Activated CD4-positive, alpha-beta T cell treated with anti-CD3 and anti-CD28 coated beads for 36 hours (primary cell): ENCODE measurements at places on chromosomes 13 and 19. TPM values are rescaled to one million over a fixed set of nuclear protein-coding genes. Genes with fewer than 3 reads are reported as not detected.

- no peaks in the 10 kb centered on the region for H3K36me3 ChIP-seq
- H3K27ac ChIP-seq, result no peak overlapping the region
- H3K4me1 ChIP-seq, result no peaks in the 10 kb centered on the region
- H3K4me3 ChIP-seq, result no peak overlapping the region
Observed at GRCh38 chr13:107824635-107825034, 390.7 kb downstream of the LIG4 start.

DNA sequence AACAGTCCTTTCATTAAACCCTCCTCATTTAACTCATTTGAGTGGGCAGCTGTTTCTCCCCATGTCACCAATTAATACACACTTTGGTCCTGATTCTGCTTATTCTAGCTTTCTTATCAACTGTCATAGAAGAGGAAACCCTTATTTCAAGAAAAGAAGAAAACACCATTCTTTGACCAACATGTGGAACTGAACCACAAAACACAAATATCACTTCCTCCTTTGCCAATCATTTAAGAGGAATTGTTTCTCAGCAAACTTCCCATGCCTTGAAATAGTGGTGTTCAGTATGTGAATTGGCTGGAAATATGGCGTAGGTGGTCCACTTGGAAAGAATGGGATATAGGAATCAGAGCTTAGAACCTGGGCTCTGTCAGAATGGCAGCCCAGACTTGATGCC, 20.4 kb downstream of the MBD3L2B start:
- peaks cover 21% of the 10 kb centered on the region for H3K4me1 ChIP-seq
- H3K27me3 ChIP-seq, result no peaks in the 10 kb centered on the region
- DNase-seq, result no peak
- H3K36me3 ChIP-seq, result peaks cover 2% of the 10 kb centered on the region
- H3K27ac ChIP-seq, result no peak overlapping the region
- H3K4me3 ChIP-seq, result no peak overlapping the region

Gene CCDC159
- total RNA-seq, result 18.0 TPM

GRCh38 chr13:27569405-27569804, 50.9 kb downstream of the LNX2 start:
- H3K4me3 ChIP-seq, result no peak overlapping the region
- peaks cover 2% of the 10 kb centered on the region for H3K4me1 ChIP-seq

- H3K4me3 ChIP-seq, result no peak overlapping the region
- H3K4me1 ChIP-seq, result no peaks in the 10 kb centered on the region
- H3K27ac ChIP-seq, result no peak overlapping the region
- H3K36me3 ChIP-seq, result no peaks in the 10 kb centered on the region
- H3K27me3 ChIP-seq, result no peaks in the 10 kb centered on the region
Observed at GRCh38 chr13:111859354-111860230, 207.4 kb upstream of the SOX1 start.

GRCh38 chr19:14467816-14468215, 7.3 kb downstream of the PTGER1 start:
- H3K4me1 ChIP-seq, result peaks cover 6% of the 10 kb centered on the region
- H3K27me3 ChIP-seq, result peaks cover 2% of the 10 kb centered on the region
- DNase-seq, result no peak
- no peak overlapping the region for H3K27ac ChIP-seq
- H3K4me3 ChIP-seq, result no peak overlapping the region

DNA sequence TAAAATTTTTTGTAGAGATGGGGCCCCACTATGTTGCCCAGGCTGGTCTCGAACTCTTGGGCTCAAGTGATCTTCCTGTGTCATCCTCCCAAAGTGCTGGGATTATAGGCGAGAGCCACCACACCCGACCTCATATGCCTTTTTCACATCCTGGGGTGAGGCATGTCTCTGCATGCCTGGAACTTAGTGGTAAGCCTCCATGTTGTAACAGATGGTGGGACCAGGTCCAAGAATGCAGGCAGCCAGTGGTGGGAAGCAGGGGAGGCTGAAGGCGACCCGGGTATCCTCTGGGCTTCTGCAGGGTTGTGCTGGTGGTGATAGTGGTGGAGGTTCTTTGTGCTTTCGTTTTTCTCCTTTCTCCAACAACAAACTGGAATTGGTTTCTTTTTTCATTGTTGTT, 30.1 kb upstream of the CCDC124 start:
- no peak overlapping the region for H3K27ac ChIP-seq
- no peak for DNase-seq

Gene IZUMO4
- total RNA-seq, result 15.2 TPM

- H3K36me3 ChIP-seq, result no peaks in the 10 kb centered on the region
- no peaks in the 10 kb centered on the region for H3K27me3 ChIP-seq
- H3K4me1 ChIP-seq, result no peaks in the 10 kb centered on the region
- no peak overlapping the region for H3K4me3 ChIP-seq
Observed at GRCh38 chr13:62305756-62306155, 890.1 kb upstream of the PCDH20 start.

Gene SIGLEC8
- not detected for total RNA-seq

- no peaks in the 10 kb centered on the region for H3K36me3 ChIP-seq
- H3K4me3 ChIP-seq, result no peak overlapping the region
- no peaks in the 10 kb centered on the region for H3K4me1 ChIP-seq
- no peak for DNase-seq
- H3K27me3 ChIP-seq, result no peaks in the 10 kb centered on the region
Observed at GRCh38 chr13:68019901-68020300, 789.8 kb upstream of the PCDH9 start.

DNA sequence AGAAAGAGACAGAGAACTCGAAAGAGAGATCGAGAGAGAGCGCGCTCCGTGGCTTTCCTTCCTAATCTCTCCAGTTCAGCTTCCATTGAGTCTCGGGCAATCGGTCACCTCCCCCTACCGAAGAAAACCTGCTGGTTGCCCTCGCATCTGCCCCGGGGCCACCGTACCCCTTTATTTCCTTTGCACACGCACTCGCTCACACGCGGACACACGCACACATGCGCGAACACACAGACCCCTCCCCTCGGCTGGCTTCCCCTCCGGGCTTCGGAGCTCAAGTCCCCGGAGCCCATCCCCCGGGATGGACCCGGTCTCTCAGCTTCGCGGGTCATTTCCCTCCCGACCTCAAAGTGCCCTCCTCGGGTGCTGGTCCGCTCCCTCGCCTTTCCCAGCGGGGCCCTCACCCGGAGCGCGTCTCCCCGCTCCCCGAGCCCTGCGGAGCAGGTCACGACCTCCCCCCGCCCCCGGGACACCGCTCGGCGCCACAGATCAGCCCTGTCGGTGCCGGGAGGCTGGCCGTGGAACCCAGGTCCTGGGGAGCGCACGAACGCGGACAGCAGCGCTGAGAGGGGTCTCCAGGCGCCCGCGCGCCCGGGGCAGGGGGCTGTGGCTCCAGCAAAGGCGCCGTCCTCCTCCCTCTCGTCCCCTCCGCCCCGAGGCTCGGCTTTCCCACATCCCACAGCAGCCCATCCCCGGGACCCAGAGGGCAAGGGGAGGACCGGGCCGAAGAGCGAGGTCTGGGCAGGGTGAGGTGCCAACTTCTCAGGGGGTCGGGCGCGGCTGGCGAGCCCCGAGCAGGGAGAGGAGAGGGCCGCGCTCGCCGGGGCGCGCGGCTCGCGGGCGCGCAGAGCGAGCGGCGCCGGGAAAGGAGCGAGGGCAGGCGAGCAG, 1.8 kb downstream of the DACH1 start:
- H3K4me1 ChIP-seq, result peaks cover 19% of the 10 kb centered on the region
- H3K36me3 ChIP-seq, result peaks cover 3% of the 10 kb centered on the region
- DNase-seq, result peak; percentile 56
- peak overlapping the region; percentile 80 for H3K27ac ChIP-seq
- peak overlapping the region; percentile 81 for H3K4me3 ChIP-seq
- peaks cover 45% of the 10 kb centered on the region for H3K27me3 ChIP-seq

- DNase-seq, result no peak
- peaks cover 7% of the 10 kb centered on the region for H3K27me3 ChIP-seq
Observed at GRCh38 chr13:47289567-47289966, 392.7 kb upstream of the HTR2A start.

DNA sequence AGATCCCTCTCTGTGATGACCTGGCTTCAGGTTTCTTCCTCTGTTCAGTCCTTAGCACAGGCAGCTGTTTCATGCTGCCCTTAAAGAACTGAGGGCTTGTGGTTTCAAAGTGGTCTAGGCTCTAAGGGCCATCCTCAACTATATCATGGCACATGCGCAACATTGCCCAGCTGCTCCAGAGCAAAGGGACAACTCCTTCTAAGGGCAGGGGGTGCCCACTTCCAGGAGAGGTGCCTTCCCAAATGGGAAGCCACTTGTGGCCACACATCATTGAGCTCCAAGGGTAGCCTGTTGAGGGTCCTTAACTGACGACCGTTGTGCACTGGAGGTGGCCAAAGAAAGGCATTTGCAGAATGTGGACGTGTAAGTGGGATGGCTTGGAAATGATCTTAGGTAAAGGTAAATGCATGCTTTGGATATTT, 7.3 kb downstream of the GPR183 start:
- peaks cover 75% of the 10 kb centered on the region for H3K36me3 ChIP-seq
- H3K27me3 ChIP-seq, result no peaks in the 10 kb centered on the region
- peak overlapping the region; percentile 62 for H3K4me3 ChIP-seq
- peaks cover 86% of the 10 kb centered on the region for H3K4me1 ChIP-seq
- DNase-seq, result no peak

Gene TINCR
- 0.27 TPM for total RNA-seq

DNA sequence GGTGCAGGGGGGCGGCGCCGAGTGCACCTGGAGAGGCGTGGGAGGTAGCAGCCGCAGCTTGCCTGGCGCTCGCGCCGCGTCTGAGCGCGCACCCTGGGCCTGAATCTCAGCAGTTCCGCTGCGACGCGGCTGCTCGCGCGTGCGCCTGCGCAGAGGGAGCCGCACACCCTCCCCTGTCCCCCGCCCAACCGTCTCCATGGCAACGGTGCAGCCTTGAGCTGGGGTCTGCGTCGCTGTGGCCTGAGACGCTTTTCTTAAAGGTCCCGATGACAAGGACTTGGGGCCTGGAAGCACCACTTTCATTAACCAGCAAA, at the start of gene PNMA8B:
TSS of gene PNMA8B (minus strand) at position 82 of the 314 bp plus-strand sequence. CDS start 402 bp downstream, outside the sequence.
- H3K27me3 ChIP-seq, result peaks cover 43% of the 10 kb centered on the region
- H3K27ac ChIP-seq, result no peak within 1 kb of the TSS
- H3K36me3 ChIP-seq, result no peaks in the 10 kb centered on the region
- peak; percentile 67 for DNase-seq

Gene TUBA3C
- not detected for total RNA-seq
